ENCODE measurements at places on chromosomes 6 and 20. TPM values are rescaled to one million over a fixed set of nuclear protein-coding genes. Genes with fewer than 3 reads are reported as not detected.

- no peaks in the 10 kb centered on the region for H3K27me3 ChIP-seq
- no peaks in the 10 kb centered on the region for H3K36me3 ChIP-seq
- no peaks in the 10 kb centered on the region for H3K4me1 ChIP-seq
- no peak overlapping the region for H3K4me3 ChIP-seq
- DNase-seq, result no peak
- no peak overlapping the region for H3K27ac ChIP-seq
Measured at GRCh38 chr6:28969129-28969528, 36.0 kb downstream of the ZNF311 start.

DNA sequence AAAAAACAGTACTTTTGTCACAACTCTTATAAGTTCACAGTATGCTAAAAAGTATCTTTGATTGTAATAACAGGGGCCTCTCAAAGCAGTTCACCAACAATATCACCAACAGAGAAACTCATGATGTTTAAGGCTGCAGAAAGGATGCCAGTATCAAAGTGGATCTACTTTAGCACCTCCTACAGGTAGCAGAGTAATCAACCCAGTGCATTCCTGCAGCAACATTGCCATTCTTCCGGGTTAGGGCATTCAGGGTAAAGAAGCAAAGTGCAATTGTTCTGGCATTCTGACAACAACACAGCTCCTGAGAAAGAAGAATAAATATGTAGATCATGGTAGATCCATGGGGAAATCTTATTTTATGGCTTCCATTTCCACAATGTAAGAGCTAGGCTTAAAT lies 7.6 kb upstream of the SLC17A4 start:
- no peak overlapping the region for H3K4me3 ChIP-seq
- no peak for DNase-seq
- no peaks in the 10 kb centered on the region for H3K27me3 ChIP-seq
- no peak overlapping the region for H3K27ac ChIP-seq
- no peaks in the 10 kb centered on the region for H3K4me1 ChIP-seq

Gene XKR7
- 1.8 TPM for total RNA-seq

- H3K27me3 ChIP-seq, result no peaks in the 10 kb centered on the region
- no peak overlapping the region for H3K4me3 ChIP-seq
- no peak for DNase-seq
- no peaks in the 10 kb centered on the region for H3K36me3 ChIP-seq
- no peak overlapping the region for H3K27ac ChIP-seq
Measured at GRCh38 chr6:12254210-12254609, 36.0 kb upstream of the EDN1 start.

Gene BTN1A1
- not detected for total RNA-seq

Gene SLC17A9
- total RNA-seq, result 1.7 TPM

Gene MYT1
- 7.0 TPM for total RNA-seq

GRCh38 chr6:31689249-31690110 lies 8.6 kb upstream of the LY6G5C start:
- H3K27ac ChIP-seq, result no peak overlapping the region
- H3K27me3 ChIP-seq, result no peaks in the 10 kb centered on the region
- H3K36me3 ChIP-seq, result peaks cover 90% of the 10 kb centered on the region
- H3K4me3 ChIP-seq, result no peak overlapping the region

- H3K4me3 ChIP-seq, result no peak overlapping the region
- no peak overlapping the region for H3K27ac ChIP-seq
- no peaks in the 10 kb centered on the region for H3K36me3 ChIP-seq
Measured at GRCh38 chr6:168368066-168368820, 48.7 kb upstream of the DACT2 start.
